A549 treated with ZK216348 at 1 μM for 4 hours (cell line): ENCODE measurements at places on chromosomes 3 and 15. TPM values are rescaled to one million over a fixed set of nuclear protein-coding genes. Genes with fewer than 3 reads are reported as not detected.

LSAMP gene
- 0.04 to 0.49 TPM (median 0.08 TPM) in 5 replicates for total RNA-seq

NDN gene
- 0.07 to 0.28 TPM (median 0.19 TPM) in 3 of 5 replicates, not detected in the others for total RNA-seq

CNTN4 gene
- total RNA-seq = not detected in 5 replicates

GCSAM gene
- not detected in 5 replicates for total RNA-seq

RPL4 gene
- 5,293 to 5,653 TPM (median 5,434 TPM) in 5 replicates for total RNA-seq

NKTR gene
- 8.3 to 13.5 TPM (median 11.7 TPM) in 5 replicates for total RNA-seq

AHSG gene
- 0.18 to 0.29 TPM in 2 of 5 replicates, not detected in the others for total RNA-seq
